ENCODE measurements at places on chromosomes 5 and 9.

DNA sequence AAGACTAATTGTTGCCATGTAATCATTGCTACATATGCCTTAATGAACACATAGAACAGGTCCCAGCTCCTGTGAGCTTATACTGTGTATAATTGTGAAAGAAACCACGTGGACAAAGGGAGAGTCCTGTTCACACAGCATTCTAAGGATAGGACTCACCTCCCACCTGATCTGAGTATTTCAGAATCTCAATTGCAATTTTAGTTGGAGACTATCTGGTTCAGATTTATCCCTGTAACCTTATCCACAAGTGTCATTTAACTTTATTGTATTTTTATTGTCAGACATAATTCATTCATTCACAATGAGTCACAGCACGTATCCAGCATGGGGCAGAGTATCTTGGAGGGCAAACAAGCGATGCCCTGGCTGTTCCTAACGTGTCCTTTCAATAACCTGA, 448.3 kb downstream of the NTRK2 start:
- no peak for DNase-seq

DNA sequence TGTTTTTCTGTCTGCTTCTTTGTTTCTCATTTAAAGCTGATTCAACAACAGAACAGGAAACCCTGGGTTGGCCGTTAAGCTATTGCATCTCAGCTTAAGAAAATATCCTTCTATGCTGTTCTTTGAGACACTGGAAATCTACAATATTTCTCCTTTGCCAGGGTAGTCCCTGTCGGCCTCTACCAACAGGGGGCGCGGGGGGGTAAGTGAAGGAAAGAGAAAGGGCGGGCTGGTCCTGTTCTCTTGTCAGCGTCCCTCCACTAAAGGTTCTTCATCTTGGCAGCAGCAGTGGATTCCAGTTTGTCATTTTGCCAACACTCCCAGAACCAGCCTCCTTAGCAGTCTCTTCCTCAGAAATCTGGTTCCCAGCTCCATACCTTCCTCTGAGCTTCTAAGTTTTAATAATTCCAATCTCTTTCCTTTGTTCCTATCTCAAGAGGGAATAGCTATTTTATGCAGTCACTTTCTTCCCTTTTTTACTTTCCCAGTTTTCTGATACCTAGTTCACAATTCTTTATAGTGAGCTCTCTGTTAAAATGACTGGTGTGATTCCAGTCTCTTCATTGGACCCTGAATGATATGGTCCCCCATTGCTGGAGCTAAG, 222.3 kb downstream of the GLIS3 start:
- no peak for DNase-seq

DNA sequence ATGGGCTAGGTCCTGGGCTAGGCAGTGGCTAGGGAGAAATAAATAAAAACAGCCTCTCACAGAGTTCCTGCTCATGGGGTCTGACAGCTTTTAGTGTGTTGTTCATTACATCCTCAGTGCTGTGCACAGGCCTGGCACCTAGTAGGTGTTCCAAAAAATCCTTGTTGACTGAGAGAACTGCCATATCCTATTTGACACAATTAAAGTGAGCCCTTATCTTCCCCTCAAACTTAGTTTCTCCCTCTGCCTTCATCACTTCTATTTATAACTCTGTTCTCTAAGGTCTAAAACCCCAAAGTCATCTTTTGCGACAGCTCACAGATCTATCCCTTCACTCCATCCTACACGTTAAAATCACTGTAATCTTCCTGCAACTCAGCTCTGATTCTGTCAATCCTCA, 549.1 kb upstream of the DAP start:
- no peak for DNase-seq

DNA sequence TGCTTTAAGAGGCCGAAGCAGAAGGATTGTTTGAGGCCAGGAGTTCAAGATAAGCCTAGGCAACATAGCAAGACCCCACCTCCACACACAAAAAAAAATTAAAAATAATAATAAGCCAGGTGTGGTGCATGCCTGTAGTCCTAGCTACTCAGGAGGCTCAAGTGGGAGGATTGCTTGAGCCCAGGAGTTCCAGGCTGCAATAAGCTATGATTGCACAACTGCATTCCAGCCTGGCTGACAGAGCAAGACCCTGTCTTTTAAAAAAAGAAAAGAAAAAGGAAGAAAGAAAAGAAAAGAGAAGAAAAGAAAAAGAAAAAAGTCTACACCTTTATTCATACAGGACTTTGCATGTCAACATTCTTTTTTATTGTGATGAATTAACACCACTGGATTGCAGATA, 2125.8 kb downstream of the MAT2B start:
- no peak for DNase-seq

- no peak for DNase-seq
Observed at GRCh38 chr5:34928267-34928666, 1.1 kb upstream of the DNAJC21 start.

- DNase-seq = no peak
Observed at GRCh38 chr5:83374547-83374946, 97.0 kb upstream of the VCAN start.

- DNase-seq = no peak
Observed at GRCh38 chr9:70427161-70427945, 12.9 kb upstream of the KLF9 start.

- no peak for DNase-seq
Observed at GRCh38 chr5:78747705-78748359, 99.3 kb upstream of the LHFPL2 start.

- no peak for DNase-seq
Observed at GRCh38 chr5:111337133-111337532, 112.9 kb downstream of the CAMK4 start.
